ENCODE measurements at places on chromosomes 1 and 21.

- no peak for DNase-seq
Measured at GRCh38 chr1:243628476-243628907, 221.6 kb downstream of the AKT3 start.

DNA sequence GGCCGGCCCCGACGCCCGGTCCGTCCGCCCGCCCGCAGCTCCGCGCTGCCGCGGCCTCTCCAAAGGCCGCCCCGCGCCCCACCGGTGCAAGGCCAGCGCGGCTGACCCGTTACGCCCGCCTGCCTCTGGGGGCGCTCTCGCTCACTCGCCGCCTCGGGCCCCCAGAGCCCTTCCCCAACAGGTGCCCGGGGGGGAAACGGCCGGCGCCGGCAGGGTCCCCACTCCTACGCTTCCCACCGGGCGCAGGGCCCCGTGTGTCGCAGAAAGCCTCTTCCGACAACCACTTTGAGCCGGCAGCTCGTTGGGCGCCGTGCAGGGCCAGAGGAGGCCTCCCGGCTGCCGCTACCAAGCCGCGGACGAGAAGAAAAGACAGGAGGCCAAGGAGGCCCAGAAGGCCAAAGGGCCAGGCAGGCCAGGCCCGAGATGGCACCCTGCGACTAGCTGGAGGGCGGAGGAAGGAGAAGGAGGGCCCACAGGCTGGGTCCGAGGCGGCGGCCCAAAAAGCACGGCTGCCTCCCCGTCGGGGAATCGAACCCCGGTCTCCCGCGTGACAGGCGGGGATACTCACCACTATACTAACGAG, 64.9 kb upstream of the FCGR2A start:
- no peak for DNase-seq

GRCh38 chr1:230690101-230690500, 23.8 kb downstream of the AGT start:
- no peak for DNase-seq

DNA sequence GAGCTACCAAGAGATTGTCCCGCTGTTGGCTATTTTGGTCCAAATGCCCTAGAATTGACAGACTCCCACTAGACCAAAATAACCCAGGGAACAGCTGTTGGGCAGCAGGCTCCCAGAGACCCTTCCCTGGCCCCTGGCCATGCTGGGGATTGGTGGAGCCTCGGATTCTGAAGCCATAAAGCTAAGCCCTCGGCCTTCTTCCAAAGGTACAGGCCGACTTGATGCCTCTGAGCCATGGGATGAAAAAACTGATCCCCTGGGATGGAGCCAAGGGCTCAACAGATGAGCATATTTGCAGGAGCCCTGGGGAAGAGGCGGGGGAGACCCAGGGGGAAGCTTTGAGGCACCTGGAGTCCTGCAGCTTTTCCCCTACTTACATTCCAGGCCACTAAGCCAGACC, 1.0 kb upstream of the LRRC38 start:
- DNase-seq: no peak

DNA sequence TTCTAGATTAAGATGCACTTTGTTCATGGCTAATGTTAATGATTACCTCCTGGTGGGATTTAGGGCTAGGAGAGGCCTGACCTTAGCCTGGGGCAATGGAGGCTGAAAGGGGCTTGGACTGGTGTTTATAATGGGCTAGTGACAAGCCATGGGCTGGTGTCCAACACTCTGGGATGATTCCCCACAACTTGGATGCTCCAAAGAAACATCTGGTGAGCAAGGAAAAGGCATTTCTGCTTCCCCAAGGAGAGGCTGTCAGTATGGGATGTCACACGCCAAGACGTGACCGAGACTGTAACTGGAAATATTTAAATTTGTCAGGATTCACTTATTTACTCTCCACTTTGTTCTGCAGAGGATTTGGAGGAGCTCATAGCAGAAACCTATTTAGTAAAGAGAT, 45.2 kb downstream of the PTPRU start:
- DNase-seq: no peak

Data from osteocyte (in vitro differentiated cells).